ENCODE measurements at places on chromosomes 3 and 15.

DNA sequence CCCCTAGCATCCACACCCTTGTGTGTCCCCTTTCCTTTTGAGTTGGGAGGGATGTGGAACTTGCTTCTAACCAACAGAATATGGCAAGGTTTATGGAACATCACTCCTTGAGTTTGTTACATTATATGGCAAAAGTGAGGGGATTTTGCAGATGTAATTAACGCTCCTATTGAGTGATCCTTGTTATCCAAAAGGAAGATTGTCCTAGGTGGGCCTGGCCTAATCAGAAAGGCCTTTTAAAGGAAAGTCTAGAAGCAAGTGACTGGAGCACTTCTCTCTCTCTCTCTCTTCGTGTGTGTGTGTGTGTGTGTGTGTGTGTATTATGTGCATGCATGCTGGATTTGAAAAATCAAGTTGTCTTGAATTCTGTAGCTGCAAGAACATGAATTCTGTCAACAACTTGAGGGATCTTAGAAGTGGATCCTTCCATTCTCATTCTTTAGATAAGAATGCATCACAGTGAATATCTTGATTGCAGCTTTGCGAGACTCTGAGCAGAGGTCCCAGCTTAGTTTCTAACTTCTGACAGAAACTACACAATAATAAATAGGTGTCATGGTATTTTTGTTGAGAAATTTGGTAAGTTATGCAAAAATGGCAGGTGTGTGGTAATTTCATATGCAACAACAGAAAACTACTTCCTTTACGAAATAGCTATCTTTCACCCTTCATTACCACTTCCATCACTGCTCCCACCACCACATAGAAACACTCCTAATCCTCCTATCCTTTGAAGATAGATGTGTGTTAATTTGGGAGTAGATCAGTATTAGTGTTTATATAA is 360.9 kb upstream of the CBLB start:
- DNase-seq: no peak

GRCh38 chr3:97914388-97914787 is 57.8 kb downstream of the RIOX2 start:
- no peak for DNase-seq

DNA sequence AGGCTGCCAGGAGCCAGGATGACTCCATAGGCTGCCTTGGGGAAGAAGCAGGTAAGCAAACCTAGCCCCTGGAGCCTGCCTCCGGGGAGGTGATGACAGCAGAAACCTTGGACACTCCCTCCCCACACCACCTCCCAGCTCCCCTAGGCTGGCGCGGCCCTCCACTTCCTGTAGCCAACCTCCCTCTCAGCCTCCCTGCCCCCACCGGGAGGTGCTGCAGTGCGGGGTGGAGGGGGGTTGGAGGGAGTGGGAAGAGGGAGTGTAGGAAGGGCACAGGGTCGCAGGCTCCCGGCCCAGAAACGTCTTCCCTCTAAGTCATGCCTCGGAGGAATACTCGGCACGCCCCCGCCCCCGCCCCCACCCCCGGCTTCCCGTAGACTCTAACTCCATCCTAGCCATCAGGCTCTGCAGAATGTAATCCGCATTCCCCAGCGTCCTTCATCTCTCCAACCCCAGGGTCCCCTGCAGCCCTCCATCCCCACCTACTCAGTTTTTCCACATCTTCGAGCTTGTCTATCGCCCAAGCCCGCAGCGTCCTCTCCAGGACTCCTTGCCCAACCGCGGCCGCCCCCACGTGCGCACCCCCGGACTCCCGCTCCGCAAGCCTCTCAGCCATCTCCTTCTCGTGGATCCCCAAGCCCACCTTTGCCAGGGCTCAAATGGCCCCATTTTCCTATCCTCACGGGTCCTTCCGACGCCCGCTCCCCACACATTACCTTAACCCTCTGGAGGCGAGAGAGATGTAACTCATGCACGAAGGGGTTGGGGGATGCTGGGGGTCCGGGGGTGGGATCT is 528 bp downstream of the LPCAT4 start:
- peak; percentile 63 for DNase-seq

- DNase-seq: no peak
These were observed 22.4 kb downstream of the MAP6D1 start for GRCh38 chr3:183802989-183803388.

DNA sequence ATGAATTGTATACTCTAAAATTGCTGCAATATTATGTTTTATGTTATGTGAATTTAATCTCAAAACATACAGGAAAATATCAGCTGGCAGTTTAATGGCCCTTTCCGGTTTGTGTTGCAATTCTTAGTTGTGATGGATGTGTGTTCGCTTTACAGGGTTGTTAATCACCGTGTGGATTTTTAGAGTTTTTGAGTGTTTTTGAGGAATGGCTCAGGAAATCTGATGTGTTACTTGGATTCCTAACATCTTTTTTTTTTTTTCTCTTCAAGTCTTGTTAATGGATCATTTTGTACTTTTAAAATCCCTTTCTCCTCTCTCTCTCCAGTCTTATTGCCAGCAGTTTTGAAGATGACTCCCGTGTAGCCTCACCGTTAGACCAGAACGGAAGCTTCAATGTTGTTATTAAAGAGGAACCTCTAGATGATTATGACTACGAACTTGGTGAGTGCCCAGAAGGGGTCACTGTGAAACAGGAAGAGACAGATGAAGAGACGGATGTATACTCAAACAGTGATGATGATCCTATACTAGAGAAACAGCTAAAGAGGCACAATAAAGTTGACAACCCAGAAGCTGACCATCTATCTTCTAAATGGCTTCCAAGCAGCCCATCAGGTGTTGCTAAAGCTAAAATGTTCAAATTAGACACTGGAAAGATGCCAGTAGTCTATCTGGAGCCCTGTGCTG is 35.7 kb downstream of the MGA start:
- DNase-seq: peak; percentile 6

GRCh38 chr3:97821287-97821773 is 481 bp upstream of the CRYBG3 start:
- DNase-seq: peak; percentile 91

- DNase-seq: peak; percentile 15
These were observed 112.0 kb downstream of the WNT7A start for GRCh38 chr3:13767896-13768295.

GRCh38 chr3:48855681-48856447 is 8.2 kb upstream of the PRKAR2A start:
- no peak for DNase-seq

GRCh38 chr15:83694536-83694935 is 40.6 kb downstream of the ADAMTSL3 start:
- DNase-seq: no peak

GRCh38 chr3:48232734-48233133 is 8.2 kb upstream of the ZNF589 start:
- DNase-seq: peak; percentile 96

GRCh38 chr15:31031471-31032067 is 40.1 kb upstream of the MTMR10 start:
- no peak for DNase-seq

DNA sequence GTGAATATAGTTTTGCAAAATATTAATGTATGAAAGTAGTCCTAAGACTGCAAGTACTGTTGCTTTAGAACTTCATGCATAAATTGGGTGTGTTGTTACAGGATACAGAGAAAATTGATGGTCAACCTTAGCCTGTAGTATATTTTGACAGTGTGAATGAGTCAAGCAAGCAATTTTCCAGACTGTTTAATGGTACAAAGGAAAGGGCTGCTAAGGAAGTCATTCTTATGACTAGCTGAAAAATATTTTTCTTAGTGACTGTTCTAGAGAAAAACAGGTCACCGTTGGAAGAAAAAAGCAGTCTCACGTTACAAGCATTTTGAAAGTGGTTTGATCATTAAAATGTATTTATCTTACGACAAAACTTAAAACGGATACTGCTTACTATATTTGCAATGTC is 49.2 kb downstream of the MBNL1 start:
- no peak for DNase-seq

DNA sequence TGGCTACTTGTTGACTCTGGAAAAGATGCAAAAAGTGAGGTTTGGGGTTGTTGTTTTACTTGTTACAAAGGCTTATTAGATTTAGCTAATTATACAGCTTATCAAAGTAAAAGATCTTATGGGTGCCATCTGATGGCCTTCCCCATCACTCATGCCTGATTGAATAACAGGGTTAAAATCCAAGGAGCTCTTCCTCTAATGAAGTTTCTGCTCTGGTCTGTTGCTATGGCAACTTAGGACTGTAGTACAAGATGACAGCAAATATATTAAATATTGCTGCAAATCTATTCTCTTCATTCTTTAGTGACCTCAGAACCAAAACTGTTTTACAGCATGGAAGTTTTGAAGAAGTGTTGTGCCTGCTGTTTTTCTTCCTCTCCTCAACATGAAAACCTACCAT is 45.6 kb upstream of the SRGAP3 start:
- DNase-seq: peak; percentile 48

- DNase-seq: peak; percentile 77
These were observed 307.7 kb downstream of the ARPP21 start for GRCh38 chr3:35946854-35947515.

DNA sequence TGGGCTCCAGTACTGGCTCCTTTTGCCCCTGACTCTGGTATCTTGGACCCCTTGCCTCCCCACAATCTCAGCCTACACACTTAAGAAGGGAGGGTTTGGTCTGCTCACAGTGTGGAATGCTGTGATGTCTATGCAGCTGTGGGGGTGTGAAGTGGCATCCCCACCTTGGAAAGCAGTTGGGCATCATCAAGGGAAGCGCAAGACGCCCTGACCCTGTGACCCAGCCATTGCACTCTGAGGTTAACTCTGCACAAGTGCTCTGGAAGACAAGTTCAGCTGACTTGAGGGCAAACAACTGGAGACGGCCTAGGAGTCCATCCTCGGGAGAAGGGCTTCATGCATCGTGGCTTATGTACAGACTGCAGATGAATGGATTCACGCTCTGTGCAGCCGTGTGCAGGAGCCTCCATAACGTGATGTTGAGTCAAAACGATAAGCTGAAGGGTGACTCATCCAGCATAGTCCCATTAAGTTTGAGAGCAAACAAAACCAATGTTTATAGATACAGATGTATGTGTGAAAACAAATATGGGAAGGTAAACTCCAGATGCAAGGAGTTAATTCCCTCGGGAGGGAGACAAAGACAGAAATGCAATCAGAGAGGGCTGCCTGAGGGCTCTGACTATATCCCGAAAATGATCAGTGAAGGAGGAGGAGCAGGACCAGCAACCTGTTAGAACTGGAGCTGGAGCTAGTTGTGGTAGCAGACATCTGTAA is 86.8 kb downstream of the LSM3 start:
- DNase-seq: no peak

DNA sequence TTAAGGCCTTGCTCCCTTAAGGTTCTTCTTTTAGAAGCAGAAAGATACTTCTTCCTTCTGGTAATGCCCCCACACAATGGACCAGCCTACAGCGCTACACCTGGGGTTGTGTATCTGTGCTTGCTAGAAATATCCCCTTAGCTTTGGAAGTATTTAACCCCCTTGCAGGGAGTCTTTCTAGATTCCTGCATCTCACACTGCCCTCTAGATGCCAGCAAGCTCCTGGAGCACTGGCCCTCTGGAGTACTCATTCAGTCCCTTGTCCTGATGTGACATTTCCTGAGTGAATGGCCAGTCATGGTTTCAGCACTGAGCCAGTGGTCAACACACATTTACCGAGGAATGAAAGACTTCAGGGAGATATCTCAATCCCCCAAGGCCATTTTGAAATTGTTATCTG is 30.4 kb upstream of the RBP2 start:
- DNase-seq: no peak

- peak; percentile 68 for DNase-seq
These were observed 539 bp upstream of the MGLL start for GRCh38 chr3:127822682-127823425.

DNA sequence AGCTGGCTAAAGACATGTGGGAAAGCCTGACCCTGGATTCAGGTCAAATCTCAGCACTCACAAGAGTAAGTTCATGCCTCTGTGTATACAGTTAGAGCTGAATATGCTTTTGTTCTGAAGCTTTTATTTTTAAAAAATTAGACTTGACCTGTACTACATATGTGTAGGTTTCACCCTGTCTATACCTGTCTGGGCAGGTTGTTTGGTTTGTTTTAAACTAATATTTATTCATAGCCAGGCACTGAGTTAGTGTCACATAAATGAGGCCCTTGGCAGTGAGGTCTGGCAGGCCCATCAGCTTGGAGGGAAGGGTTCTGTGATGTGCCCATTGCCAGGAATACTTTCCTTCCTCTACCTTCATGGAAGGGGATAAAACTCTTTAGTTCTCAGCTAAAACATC is 1.9 kb downstream of the DNAJA4 start:
- no peak for DNase-seq

- no peak for DNase-seq
These were observed 127.9 kb downstream of the DMXL2 start for GRCh38 chr15:51494411-51495314.
